ENCODE measurements at places on chromosomes 13 and 19.
A peak's percentile ranks its signal among the peaks of the same experiment; 100 is the strongest.

- peak; percentile 24 for DNase-seq
Observed at GRCh38 chr19:12769689-12770088, 5.7 kb downstream of the HOOK2 start.

DNA sequence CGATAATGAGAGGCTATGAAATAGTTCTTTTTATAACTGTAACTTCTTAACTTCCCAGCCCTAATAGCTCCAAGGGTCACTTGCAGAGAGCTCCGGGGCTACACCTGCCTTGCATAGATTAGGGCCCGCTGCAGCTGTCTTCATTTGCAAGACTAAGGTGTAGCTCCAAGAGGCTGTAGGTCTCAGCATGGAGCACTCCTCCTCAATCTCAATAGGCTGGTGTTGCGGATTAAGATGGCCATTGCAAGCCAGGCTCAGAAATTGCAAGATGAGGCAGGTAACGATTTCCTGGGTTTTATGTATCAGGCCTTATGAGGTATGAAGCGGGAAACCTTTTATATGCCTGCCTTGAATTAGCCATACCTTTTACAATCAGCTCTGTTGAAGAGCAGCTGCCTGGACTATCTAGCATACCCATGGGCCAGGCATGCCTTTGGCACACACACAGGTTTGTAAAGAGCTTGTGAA, 185.7 kb downstream of the TM9SF2 start:
- no peak for DNase-seq

DNA sequence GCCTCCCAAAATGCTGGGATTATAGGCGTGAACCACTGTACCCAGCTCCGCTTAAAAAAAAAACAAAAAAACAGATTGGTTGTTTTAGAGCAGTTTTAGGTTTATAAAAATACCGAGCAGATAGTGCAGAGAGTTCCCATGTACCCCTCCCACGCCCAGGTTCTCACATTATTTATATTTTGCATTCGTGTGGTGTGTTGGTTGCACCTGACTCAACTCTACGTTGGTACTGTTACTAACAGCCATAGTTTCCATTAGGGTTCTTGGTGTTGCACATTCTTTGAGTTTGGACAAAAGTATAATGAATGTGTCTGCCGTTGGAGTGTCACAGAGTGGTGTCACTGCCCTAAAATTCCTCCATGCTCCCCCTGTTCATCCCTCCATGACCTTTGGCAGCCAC, 29.1 kb downstream of the MYO9B start:
- DNase-seq = no peak

GRCh38 chr19:16856091-16856490, 26.9 kb downstream of the SIN3B start:
- DNase-seq = peak; percentile 53

GRCh38 chr19:29547981-29548380, 22.2 kb downstream of the VSTM2B start:
- DNase-seq = no peak

- peak; percentile 50 for DNase-seq
Observed at GRCh38 chr19:35268536-35269437, at the start of gene USF2. Gene USF2 (plus strand): TSS chr19:35268962. CDS start chr19:35269102, 140 bp downstream.

GRCh38 chr13:73138638-73139491, 80.1 kb downstream of the KLF5 start:
- no peak for DNase-seq

GRCh38 chr19:55673465-55673864, 1.6 kb upstream of the EPN1 start:
- DNase-seq = no peak

- DNase-seq = no peak
Observed at GRCh38 chr19:9857920-9858746, 23.0 kb downstream of the PIN1 start.

GRCh38 chr13:52599037-52599847, 43.0 kb upstream of the HNRNPA1L2 start:
- peak; percentile 64 for DNase-seq

DNA sequence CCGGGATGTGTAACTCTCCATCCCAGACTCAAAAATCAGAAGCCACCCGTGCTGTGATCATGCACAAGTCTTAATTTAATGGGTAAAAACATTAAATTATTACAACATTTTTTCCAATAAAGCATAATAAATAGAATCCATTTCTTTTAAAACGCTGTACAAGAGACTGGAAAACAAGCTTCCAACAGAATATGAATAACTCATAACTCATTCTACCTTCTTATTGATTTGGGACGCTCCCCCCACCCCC, 523 bp upstream of the KRI1 start:
- no peak for DNase-seq

- DNase-seq = no peak
Observed at GRCh38 chr13:37919329-37919880, 49.8 kb upstream of the TRPC4 start.

- no peak for DNase-seq
Observed at GRCh38 chr13:19239114-19239860, 57.7 kb upstream of the TUBA3C start.

GRCh38 chr13:100645382-100645781, 29.2 kb downstream of the TMTC4 start:
- DNase-seq = no peak

DNA sequence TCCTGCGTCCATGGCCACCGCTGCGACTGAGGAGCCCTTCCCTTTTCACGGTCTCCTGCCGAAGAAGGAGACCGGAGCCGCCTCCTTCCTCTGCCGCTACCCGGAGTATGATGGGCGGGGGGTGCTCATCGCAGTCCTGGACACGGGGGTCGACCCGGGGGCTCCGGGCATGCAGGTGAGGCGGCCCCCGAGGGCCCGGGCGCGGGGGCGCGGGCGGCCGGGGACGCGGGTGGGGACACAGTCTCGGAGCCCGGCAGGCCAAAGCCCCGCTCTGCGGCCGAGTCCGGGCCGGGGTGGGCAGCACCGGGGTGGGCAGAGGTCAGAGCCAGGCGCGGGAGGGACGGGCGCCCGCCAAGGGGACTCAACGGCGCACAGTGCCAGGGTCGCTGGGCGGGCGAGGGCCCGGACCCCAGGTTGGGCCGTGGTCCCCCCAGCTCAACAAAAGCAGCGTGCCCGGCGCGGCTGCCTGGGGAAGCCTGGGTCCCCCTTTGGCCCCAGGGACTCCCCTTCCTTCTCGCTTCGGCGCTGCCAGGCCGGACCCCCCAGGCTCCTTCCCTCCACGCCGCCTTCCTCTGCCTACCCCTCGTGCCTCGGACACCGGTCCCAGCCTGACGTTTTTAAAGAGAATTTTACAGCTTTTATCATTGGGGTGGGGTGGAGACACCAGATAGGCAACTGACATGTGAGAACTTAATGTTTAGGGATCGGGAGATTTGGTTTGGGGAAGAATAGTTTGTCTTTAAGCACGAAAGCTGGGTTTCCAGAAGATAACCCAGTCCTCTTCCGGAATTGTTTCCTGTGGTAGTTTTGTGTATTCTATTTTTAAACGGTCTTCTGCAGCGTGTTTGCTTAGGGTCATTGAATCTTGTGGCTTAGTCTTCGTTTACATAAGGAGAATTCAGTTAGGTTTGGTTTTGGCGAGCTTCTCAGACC, 509 bp downstream of the TPP2 start:
- peak; percentile 22 for DNase-seq

GRCh38 chr13:61036715-61037114, 378.9 kb downstream of the PCDH20 start:
- DNase-seq = no peak

DNA sequence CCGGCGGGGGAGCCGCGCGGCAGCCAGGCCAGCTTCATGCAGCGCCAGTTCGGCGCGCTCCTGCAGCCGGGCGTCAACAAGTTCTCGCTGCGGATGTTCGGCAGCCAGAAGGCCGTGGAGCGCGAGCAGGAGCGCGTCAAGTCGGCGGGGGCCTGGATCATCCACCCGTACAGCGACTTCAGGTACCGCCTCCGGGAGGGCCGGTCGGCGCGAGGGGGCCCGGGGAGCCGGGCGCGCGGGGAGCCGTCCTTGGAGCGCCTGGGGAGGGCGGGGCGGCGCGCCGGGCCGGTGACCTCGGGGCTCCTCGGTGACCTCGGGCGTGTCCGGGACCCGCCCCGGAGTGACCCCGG, 690 bp downstream of the HCN2 start:
- peak; percentile 45 for DNase-seq

GRCh38 chr13:99944102-99944501, 27.5 kb downstream of the ZIC5 start:
- DNase-seq = no peak

DNA sequence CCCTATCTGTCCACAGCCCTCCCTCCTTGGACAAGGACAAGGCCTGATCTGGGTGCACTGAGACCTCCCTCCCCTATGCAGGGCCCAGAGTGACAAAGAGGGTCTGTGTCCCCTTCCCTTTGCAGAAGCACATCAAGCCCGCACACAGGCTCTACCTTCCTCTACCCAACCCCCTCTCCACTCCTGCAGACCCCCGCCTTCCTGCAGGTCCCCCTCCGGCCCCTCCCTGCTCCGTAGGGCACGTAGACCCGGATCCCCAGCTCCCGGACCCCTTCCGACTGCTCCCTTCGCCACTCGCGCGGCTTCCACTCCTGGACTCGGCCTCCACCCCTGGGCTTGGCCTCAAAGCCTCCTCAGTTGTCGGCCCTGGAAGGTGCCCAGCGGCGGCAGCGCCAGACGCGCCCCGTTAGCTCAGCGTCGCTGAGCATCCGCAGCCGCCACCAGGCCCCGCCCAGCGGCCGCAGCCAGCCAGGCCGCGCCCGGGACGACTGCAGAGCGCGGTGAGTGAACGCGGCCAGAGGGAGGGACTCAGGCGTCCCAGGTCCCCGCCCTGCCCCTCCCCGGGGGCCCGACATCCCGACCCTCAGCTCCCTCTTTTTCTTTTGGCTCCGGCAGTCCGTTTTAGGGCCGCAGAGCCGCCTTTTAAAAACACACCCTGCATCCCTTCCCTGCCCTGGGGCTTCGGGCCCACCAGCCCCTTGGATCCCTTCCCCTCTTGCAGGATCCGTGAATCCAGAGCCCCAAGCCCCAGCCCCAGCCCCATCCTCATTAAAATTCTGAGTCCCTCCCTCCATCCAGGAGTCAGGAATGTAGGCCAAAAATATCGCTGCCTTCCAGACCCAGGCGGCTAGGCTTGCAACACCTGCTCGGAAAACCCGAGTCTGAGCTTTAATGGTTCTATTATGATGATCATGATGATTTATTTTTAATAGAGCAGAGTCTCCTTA, 1.5 kb upstream of the MYADM start:
- peak; percentile 69 for DNase-seq

DNA sequence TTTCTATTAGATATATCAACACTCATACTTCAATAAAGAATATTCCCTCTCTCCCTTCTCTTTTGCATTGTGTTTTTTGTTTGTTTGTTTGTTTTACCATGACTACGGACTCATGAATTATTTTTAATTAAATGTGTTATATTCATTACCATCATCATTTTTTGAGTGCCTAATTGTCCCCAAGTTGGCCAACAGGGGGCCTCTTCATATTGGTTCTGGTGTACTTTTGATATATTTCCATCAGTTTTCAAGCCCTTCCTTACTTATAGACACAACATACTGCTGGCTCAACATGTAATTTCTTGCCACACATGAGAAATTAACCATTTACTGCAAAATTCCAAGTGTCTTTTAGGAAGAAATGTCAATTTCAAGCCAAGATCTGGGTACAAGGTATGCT, 54.5 kb upstream of the GPC6 start:
- no peak for DNase-seq

- no peak for DNase-seq
Observed at GRCh38 chr19:41621654-41622053, 5.2 kb downstream of the CEACAM4 start.

- DNase-seq = peak; percentile 33
Observed at GRCh38 chr13:51781246-51782022, 22.5 kb downstream of the DHRS12 start.

DNA sequence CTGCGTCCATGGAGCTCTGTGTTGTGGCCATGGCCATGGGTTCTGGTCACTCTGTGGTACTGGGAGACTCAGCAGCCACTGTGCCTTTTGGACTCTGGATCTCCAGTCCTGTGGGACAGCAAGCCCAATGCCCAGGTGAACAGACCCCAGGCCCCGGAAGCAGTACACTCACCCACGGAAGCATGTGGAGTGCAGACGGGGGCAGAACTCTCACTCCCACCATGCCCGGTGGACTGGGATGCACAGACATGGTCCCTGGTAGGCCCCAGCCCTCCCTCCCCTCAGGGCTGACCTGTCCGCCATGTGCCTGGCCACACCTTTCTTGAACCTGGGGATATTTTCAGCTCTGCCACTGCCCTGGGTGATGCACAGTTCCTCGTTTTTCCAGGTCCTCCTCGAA, 163.3 kb downstream of the URI1 start:
- DNase-seq = no peak

- no peak for DNase-seq
Observed at GRCh38 chr13:60112771-60113170, 51.0 kb downstream of the DIAPH3 start.

GRCh38 chr19:47106821-47107201, 6.8 kb downstream of the ZC3H4 start:
- DNase-seq = no peak

DNA sequence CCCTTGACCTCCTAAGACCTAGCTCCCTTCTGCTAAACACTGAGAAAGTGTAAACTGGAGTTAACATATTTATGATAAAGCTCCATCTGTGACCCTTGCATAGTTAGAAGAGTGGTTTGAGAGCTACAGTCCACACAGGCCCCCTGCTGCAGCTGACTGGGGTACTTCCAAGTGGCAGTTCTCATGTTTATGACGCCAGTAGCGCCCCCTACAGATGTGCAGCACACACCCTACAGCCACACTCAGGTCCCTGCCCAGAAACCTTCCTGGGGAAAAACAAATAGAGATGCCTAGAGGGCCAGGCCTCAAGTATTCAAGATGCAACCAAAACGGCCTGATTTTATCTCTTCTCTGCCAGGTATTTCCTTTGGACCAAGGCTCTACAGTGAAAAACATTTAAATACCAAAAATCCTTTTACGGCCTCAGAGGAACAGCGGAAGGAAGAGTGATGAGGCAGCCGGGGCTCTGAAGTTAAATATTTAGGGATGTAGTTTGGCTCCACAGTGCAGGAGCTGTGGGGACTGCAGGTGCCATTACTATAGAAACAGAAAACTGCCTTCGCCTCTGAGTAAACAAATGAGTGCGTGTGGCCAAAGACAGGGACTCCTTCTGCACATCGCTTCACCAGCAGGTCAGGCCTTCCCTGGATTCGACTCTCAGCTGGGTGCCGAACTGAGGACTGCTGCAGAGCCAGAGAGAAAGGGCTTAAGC, 553.1 kb downstream of the EFNB2 start:
- DNase-seq = no peak

- DNase-seq = no peak
Observed at GRCh38 chr19:39128516-39129079, 3.0 kb downstream of the PAK4 start.

DNA sequence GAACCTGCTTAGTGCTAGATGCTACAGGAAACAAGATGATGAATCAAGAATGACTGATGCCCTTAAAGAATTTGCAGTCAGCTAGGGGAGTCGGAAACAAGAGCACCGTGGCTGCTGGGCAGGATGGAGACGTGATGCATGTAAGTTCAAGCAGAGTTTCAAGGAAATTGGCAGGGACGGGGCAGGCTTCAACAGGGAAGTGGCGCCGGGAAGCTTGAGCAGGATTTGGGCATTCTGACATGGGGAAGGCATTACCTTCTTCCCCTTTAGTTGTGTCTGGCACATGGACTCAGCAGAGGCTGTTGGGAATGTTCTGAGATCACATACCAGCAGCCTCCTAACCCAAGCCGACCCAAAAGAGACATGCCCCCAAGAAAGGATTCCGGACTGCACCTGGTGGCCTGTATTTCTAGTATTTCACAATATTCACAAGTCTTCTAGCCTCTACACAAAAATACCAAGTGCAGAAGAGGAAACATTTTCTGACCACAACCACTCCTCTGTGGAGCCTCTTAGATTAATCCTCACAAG, 138.2 kb downstream of the CRYL1 start:
- DNase-seq = no peak

- no peak for DNase-seq
Observed at GRCh38 chr19:28472843-28473242, 740.1 kb downstream of the UQCRFS1 start.

Measured in dermis microvascular lymphatic vessel endothelial cell (primary cell).